ENCODE measurements at places on chromosomes 4 and X.

DNA sequence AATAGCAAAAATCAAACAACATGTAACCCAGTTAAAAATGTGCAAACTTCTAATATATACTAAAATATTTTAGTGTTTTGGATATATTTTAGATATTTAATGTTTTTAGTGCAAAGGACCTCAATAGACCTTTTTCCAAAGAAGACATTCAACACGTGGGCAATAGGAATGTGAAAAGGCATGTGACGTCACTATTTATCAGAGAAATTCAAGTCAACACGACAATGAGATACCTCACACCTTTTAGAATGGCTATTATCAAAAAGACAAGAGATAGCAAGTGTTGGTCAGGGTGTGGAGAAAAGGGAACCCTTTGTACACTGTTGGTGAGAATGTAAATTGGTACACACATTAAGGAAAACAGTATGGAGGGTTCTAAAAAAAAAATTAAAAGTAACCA is 115.6 kb upstream of the FAM47B start:
- no peak for DNase-seq

GRCh38 chr4:29852537-29852936 is 867.6 kb upstream of the PCDH7 start:
- DNase-seq: no peak

- no peak for DNase-seq
Observed at GRCh38 chrX:39633293-39633692, 464.5 kb downstream of the BCOR start.

- DNase-seq: no peak
Observed at GRCh38 chr4:156898373-156899117, 73.1 kb downstream of the PDGFC start.

- DNase-seq: no peak
Observed at GRCh38 chr4:8035371-8035780, 95.7 kb upstream of the AFAP1 start.

GRCh38 chr4:138307319-138307718 is 65.2 kb upstream of the SLC7A11 start:
- no peak for DNase-seq

GRCh38 chrX:118726887-118727685 is at the start of gene IL13RA1:
IL13RA1 (plus strand) TSS chrX:118727606; CDS start chrX:118727639, 33 bp downstream.
- DNase-seq: no peak

DNA sequence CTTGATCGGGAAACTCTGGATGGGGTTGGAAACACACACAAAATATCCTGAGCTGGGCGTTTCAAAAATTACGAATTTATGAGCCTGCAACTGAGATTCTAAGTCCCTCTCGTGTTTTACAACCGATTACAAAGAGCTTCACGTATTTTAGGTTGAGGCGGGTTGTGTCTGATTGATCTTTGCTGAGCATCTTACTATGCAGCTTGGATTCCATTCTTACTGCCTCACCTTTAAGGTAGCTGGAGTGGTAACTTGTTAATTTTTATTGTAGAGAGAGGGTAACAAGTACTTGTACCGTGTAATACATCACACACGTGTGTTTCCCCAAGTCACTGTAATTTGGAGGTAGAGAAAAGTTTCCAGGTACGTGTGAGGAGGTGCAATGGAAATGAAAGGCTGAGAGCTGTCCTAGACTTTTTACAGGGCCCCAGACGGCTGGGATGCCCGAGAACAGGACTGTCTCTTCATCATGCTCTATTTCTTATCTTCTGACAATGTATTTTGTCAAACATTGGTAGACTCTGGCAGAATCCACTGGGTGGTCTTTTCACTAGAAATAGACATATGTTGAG is 97.8 kb upstream of the TENM3 start:
- no peak for DNase-seq

DNA sequence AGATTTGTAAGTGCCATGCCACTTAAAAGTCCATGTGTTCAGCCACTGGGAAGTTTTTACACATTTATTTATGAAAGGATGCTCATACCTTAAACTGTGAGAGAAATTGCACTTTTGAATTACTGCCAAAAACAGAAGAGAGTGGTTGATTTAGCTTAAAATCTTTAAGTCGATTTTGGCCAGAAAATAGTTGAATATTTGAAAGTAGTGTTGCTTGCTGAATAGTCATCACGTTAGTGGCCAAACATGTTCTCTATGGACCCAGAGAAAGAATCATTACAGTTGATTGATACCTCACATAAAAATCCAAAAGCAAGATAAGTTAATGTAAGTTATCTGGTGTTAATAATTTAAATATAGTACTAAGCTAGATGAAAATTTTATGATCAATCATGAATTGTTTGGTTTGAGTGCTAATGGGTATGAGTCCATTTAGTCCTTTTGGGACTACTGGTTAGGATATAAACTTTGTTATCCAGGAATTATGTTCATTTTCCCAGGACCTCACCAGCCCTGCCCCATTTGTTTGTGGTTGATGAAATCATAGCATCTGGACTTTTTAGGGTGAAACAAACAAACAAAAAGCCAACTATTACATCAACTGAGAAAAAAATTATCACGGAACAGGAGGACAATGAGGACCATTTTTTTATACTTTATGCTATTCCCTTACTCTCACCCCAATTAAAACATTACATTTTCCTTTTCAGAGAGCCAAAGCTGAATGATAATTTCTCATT is 6.3 kb downstream of the GIMD1 start:
- no peak for DNase-seq

DNA sequence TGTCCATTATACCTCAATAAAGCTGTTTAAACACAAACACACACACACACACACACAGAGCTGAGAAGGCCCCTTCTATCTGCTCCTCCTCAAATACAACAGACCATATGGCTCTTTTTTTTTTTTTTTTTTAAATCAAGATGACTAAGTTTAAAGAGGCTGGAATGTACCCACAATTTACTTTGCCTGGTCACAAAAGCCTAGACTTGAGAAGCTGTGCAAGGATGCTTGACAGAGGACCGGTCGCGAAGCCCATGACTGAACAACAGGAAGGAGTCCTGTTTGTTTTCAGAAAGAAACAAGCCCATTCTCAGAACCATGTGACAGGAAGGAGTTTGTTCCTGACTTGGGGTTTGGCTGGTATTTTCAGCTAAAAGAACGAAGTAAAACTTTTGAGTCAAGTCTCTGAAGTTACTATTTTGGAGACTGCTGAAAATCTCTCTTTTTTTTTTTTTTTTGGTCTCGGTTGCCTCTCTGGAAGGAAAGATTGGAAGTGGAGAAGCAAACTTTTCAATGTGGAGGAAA is 650.9 kb upstream of the TENM3 start:
- DNase-seq: no peak

- no peak for DNase-seq
Observed at GRCh38 chr4:147683188-147683591, 773 bp downstream of the PRMT9 start.

DNA sequence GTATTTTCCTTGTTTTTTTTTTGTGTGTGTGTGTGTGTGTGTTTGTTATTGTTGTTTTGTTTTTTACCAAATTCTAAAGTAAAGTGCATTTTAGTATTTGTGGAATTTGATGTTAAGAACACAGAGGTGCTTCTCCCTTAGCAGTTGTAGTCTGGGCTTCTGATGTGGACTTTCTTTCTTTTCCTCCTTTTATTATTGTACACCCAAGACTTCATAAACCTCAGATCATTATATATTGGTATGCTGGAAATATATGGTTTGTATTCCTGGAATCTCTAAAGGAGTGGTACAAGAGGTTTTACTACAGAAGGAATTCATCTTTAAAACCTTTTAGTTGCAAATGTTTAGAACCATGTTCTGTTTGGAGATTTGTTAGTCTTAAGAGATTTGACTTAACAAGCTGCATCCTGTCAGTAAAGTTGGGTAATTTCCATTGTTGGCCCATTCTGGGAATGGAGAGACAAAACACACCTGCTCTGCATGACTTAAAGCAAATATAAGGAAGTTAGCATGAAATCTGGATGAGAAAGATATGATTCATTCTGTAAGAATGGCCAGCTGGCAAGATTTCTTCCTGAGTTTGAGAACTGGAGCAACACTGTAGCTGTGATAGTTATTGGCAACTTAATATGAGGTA is 64.0 kb downstream of the SMAD1 start:
- DNase-seq: no peak

DNA sequence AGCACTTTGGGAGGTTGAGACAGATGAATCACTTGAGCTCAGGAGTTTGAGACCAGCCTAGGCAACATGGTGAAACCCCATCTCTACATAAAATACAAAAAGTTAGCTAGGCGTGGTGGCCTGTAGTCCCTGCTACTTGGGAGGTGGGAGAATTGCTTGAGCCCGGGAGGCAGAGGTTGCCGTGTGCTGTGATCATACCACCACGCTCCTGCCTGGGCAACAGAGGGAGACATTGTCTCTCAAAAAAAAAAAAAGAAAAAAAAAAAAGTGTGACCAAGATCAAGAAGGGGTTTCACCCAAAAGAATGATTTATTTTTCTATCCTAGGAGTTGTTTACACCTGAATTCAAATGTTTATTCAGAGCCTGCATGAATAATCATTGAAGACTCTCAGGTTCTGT is 572.4 kb upstream of the GALNT7 start:
- no peak for DNase-seq

Data from substantia nigra (tissue), 51 donors.